ENCODE measurements at places on chromosomes 1 and 21.

GRCh38 chr1:32330558-32331151 is 5.4 kb downstream of the MARCKSL1 start:
- DNase-seq = no peak

GRCh38 chr1:209062081-209062620 is 521.4 kb upstream of the CAMK1G start:
- DNase-seq = no peak

GRCh38 chr1:2528966-2529783 is 888 bp downstream of the HES5 start:
- no peak for DNase-seq

- DNase-seq = peak; percentile 82
Observed at GRCh38 chr1:107793896-107794453, 171.0 kb downstream of the VAV3 start.

DNA sequence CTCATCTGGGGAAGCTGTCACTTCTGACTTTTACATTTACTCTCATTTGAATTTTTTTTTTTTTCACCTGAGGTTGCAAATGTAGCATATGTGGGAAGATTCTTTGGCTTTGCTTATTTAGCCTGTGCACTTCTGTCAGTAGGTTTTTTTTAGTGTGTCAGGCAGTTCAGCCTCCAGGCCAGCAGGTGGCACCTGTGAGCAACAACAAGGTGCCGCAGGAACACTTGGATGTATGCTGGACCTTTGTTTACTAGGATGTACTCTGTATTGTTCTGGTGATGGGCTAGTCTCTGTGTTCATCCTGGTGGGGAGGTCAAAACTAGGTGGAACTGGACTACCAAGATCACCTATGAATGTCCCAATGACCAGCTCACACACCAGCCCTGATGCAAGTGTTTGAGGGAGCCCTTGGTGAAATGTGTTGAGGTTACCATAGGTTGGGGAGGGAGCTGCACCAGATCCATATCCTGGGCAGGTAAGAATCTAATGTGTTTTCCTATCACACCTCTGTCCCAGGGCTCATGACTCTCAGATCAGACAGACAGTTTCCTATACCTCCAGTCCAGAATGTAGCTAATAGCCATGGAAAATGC is 618.2 kb downstream of the BRINP3 start:
- no peak for DNase-seq

- DNase-seq = peak; percentile 41
Observed at GRCh38 chr1:192805832-192806323, 3.0 kb upstream of the RGS2 start.

DNA sequence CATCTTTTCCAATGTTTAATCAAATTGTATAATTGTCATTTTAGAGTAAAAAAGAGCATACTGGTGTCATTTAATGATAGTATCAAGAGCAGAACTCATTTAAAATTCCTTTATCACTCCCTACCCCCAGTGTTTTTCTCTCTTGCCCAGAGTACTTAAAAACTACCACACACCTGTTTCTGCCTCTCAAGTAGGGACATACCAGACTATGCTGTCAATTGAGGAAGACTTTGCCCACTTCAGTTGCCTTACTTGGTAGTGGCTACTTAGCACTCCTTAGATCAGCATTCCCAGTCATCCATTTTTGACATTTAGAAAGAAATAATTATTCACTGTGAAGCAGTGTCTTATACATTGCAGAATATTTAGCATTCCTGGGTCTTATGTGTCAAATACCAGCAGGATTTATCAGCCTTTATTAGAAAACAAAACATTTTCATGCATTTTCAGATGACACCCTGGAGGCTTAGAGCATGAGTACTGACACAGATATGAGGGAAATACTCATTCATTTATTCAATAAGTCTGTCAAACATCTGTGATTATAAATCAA is 127.5 kb upstream of the RGS1 start:
- peak; percentile 46 for DNase-seq

DNA sequence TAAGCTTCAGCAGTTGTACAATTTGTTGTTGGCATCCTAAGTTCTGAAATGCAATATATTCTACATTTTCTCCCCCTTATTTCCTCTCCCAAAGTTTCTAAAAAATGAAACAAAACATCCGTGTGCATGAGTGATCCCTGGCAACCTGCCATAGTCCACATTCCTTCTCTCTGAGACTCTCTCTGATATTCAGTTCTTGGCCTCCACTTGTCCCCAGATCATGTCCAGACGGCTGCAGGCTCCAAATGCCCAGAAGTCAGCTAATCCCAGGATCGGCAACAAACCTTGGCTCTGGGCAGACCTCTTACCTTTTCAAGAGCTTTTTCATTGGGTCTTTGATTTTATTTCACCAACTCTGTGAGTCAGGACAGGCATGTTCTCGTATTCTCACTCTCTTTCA is 187.8 kb downstream of the ETS2 start:
- DNase-seq = no peak

- no peak for DNase-seq
Observed at GRCh38 chr1:45585110-45585426, 1.2 kb downstream of the NASP start.
